ENCODE measurements at places on chromosomes 12 and 14.

GRCh38 chr14:75315144-75315543 is 36.5 kb downstream of the FOS start:
- DNase-seq, result no peak

DNA sequence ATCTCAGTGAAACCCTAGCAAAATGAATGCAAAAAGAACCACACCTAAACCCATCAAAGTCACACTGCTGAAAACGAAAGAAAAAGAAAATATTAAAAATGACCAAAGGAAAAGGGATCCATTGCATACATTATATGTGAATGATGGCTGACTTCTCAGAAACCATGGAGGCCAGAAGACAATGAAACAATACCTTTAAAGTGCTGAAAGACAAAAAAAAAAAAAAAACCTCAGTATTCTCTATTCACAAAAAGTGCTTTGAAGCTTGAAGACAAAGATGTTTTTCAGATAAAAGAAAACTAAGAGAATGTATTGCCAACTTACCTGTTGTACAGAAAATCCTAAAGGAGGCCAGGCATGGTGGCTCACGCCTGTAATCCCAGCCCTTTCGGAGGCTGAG is 4.5 kb upstream of the EVL start:
- DNase-seq, result no peak

DNA sequence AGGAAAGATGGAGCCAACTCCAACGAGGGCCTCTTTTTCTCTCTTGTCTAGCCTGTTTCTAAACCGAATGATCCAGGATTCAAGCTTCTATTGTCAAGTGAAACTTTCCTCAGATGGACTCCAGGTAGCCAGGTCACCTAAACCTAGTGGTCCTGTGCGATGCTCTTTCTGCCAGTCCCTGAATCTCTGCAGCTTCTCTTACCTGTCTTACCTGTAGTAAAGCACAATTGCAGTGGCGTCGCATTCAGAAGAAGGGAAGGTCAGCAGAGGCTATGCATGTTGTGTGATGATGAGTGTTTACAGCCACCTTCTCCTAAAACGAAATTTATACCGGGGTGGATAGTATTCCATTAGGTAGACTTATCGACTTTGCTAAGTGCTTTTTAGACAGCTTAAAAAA is 47.4 kb upstream of the TRAF3 start:
- no peak for DNase-seq

GRCh38 chr14:39381366-39381765 is 50.9 kb downstream of the FBXO33 start:
- no peak for DNase-seq

DNA sequence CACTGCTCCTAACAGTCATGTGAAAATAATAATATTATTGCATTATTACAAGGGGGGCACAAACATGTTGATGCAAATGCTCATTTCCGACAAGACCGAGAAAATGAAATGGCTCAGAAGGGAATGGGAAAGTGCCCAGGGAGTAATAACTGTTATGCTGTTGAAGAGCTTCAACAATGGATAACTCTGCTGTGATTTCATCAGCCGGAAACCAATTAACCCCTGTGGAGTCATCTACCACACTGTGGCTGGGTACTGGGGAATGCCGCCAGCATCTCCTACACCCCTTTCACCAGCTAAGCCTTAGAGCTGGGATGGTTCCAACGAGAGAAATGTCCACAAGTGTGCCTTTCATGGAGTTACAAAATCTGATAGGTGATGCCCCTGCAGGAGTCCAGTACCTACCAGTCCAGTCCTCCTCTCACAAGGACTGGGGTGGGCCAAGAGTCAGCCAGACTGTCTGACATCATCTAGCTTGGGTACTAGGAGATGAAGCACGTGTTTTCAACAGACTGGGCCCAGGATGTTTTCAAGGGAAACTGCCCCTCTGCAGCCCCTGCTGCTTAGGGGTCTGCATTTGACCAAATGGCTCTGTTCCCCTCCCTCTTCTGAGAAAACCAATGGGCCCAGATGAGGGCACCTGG is 509.3 kb upstream of the CCDC196 start:
- DNase-seq, result no peak

GRCh38 chr12:107459641-107460040 is 226.0 kb upstream of the PWP1 start:
- no peak for DNase-seq

DNA sequence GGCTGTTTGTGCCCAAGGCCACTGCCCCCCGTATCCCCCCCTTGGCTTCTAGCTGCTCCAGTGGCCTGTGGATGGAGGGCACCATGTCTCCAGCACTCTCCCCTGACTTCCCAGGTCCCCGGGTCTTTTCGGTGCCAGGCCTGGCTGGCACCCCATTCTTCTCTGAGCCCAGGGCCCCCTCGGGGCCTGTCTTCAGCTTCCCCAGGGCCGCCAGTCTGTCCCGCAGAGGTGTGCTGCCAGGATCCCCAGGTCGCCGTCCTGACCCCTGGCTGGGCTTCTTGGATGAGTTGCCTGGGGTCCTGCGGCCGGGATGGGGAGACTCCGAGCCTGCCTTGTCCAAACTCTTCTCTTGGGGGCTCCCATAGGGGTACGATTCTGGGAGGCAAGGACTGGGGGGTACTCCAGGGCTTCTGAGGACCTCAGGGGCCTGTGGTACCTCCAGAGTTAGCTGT is 32.5 kb downstream of the NCKAP5L start:
- DNase-seq, result no peak

DNA sequence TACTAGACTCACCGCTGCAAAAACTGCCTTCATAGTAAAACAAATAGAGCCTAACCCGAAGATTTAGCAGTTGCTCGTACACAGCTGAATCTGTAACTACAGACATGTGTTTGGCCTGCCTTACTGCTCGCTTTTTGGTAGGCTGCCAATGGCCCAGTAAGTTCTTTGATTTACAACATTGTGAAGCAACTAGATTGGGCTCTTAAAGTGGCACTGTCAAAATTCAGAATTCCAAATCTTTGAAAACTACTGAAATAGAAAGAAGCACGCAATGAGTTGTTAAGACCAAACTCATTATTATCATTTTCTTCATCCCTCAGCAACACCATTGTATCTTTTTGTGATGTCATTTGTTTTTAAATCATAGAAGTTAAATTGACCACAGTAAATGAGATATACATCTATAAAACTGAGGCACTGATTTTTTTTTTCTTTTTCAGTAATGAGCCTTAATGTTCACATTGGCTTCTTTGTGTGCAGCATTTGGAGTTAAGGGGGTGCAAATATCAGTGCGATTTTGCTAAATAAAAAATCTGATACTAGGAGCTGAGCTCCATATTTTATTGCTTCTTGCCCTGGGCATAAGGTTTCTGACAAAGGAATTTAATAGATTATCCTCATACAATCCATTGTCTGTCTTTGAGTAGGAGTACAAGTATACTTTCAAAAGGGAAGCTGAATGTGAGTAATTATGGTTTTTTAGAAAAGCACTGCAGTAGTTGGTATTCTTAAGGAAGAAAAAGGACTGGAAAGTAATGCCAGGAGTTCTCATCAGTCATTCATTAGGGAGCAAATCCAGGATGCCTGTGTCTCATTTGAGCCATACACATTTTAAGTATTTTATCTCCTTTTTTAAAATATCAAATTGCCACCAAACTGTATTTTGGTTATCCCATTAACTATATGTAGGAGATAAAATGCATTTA is 138.5 kb downstream of the KICS2 start:
- DNase-seq, result no peak

GRCh38 chr12:1065629-1066028 is 74.6 kb downstream of the ERC1 start:
- no peak for DNase-seq

- no peak for DNase-seq
Measured at GRCh38 chr12:132562489-132563021, 47.8 kb downstream of the LRCOL1 start.

GRCh38 chr12:11753826-11754225 is 104.4 kb downstream of the ETV6 start:
- DNase-seq, result no peak

- DNase-seq, result no peak
Measured at GRCh38 chr14:68921666-68922065, 57.4 kb downstream of the ACTN1 start.

DNA sequence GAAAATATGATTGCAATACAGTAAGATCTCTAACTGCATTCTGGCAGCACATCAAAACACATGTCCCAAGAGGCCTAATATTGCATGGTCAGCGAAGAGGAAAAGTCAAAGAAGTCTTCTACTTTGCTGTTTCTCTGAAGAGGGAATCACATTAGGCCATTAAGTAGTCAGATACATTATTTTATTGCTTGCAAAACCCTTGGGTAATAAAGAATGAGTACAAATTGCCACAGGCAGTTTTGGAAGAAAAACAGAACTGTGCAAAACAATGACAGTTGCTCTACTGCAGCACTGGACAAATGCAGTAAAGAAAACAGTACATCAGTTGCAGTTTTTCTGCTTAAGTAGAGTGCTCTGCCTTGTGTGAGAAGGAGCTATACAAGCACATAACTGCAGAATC is 211.9 kb downstream of the MED13L start:
- no peak for DNase-seq

DNA sequence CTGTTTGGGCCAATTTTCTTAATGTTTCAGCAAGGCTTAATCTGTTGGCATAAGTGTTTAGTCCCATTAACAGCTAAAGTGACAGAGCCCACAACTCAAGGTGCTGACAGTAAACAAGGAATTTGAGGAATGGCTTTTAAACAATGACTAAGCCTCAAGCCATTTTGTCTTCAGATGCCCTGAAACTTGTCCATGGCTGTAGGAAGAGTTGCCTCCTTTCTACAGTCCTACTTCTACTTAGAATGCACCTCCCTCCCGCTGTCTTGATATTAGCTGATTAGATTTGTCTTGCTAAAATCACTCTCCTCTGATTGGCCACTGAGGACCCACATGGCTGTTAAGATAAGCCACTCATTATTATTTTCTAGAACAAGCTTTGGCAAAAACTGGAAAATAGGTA is 188.4 kb upstream of the OTX2 start:
- DNase-seq, result no peak

DNA sequence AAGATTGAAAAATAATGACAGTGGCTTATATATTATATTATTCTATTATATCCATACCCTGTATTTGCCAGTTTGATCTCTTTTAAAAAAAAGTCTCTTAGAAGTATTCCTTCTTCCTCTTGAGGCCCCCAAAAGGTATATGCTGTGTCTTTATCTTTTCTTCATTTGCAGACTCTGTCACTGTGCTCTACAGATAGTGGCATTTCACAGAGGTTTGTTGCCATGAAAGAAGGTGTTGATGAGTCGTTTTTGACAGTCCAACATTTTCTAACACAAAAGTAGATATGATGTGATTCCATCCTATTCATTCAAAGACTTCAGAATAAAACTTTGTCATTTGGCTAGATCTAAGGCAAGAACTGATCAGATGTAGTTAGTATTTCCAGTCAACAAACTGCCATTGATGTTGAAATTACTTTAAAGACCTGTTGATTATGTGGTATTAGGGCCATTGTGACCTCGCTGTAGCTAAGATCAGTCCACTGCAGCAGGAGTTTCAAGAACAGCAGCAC is at the start of gene CCDC196:
CCDC196 (plus strand) TSS at position 462 of the 512 bp plus-strand sequence. CDS start 132 bp downstream, outside the sequence.
- DNase-seq, result no peak

DNA sequence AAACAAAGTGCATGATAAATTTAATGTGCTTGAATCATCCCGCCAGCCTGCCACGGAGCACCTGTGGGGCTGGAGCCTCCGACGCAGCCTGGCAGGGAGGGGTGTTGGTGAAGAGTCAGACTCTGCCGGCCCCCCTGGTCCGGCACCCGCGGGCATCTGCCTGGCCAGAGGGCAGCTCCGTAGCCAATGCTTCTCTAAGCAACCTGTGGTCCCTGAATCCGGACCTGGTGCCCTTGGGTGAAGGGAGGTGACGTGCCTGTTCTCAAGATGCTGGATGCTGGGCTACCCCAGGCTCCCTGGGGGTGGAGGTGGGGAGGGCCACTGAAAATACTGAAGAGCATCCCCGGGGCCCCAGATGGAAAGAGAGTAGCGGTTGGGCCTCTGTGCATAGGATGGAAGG is 158.6 kb upstream of the C14orf180 start:
- no peak for DNase-seq

GRCh38 chr14:78788467-78789360 is 618.5 kb downstream of the NRXN3 start:
- no peak for DNase-seq

GRCh38 chr12:579420-580110 is 83.7 kb downstream of the NINJ2 start:
- DNase-seq, result no peak

DNA sequence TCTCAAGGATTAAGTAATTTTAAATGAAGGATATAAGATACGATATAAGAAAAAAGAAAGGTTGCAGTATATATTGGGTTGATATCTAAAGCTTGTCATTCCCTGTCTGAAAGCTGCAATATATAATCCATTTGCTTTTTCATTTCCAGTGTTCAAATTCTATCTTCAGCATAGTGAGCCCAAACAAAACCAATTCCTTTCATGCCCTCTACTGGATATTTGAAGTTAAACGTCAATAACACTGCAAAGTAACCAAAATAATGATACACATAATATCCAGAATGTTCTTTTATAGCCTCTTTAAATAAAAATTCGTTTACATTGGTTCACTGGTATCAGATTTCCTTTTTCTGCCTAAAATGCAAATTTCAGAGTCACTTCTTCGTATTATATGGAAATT is 64.5 kb upstream of the DAAM1 start:
- DNase-seq, result no peak

GRCh38 chr14:53663709-53664108 is 292.9 kb downstream of the BMP4 start:
- no peak for DNase-seq

All from stimulated activated CD4-positive, alpha-beta T cell treated with anti-CD3 and anti-CD28 coated beads, TNF-alpha, amount 100 ng/mL, for 1 hour (primary cell).